ENCODE measurements at places on chromosomes 16 and 17. TPM values are rescaled to one million over a fixed set of nuclear protein-coding genes. Genes with fewer than 3 reads are reported as not detected.

The KIF2B gene
- total RNA-seq = not detected

The PLA2G15 gene
- 26.0 TPM for total RNA-seq

The SCARF1 gene
- total RNA-seq = 7.1 TPM

The SRCIN1 gene
- 0.78 TPM for total RNA-seq

The TNK1 gene
- 8.4 TPM for total RNA-seq

The AIPL1 gene
- not detected for total RNA-seq

The SALL1 gene
- total RNA-seq = 0.22 TPM

The GRAPL gene
- 3.6 TPM for total RNA-seq

The ALOX12B gene
- total RNA-seq = not detected

The ACSM3 gene
- total RNA-seq = 1.8 TPM

The CALB2 gene
- 24.7 TPM for total RNA-seq

The CHD9NB gene
- 5.1 TPM for total RNA-seq

The ALKBH5 gene
- total RNA-seq = 110 TPM

The CDK5RAP3 gene
- total RNA-seq = 163 TPM

The TMC7 gene
- 3.8 TPM for total RNA-seq

The FBXO31 gene
- total RNA-seq = 89.4 TPM

The OSBPL7 gene
- total RNA-seq = 19.5 TPM

The HSD3B7 gene
- 29.0 TPM for total RNA-seq

The CCL15 gene
- not detected for total RNA-seq

The FSCN2 gene
- 4.2 TPM for total RNA-seq

The DEXI gene
- total RNA-seq = 74.4 TPM

All from tibial nerve (tissue), 4 donors.